ENCODE measurements at places on chromosomes 7 and 10.

DNA sequence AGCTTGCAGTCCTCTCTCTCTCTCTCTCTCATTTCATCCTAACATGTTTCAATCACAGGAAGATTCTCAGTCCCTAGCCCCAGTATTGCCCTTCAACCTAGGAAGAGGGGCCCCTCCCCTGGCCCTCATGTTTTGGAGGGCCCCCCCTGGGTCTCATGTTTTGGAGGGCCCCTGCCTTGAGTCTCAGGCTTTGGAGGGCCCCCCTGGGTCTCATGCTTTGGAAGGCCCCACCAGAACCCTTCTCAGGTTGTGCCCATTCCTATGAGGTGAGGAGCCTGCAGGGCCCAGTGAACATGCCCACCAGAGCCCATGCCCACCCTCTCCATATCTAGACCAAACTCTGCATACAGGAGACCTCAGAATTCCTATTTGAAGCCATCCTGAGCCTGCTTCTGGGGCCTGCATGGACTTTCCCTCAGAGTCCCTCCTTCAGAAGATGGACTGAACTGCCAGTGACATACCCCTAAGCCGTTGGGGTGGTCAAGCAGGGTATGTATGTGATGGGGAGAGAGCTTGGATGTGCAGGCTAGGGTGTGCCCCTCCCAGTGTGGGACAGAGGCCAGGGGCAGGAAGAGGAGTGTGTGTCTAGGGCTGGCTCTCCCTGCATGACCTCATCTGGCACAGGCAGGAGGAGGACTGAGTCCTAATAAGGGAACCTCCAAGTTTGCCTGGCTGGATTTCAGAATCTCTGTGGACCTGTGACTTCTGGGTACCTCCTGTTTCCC, 8.1 kb upstream of the VDAC2 start:
- DNase-seq, result no peak

DNA sequence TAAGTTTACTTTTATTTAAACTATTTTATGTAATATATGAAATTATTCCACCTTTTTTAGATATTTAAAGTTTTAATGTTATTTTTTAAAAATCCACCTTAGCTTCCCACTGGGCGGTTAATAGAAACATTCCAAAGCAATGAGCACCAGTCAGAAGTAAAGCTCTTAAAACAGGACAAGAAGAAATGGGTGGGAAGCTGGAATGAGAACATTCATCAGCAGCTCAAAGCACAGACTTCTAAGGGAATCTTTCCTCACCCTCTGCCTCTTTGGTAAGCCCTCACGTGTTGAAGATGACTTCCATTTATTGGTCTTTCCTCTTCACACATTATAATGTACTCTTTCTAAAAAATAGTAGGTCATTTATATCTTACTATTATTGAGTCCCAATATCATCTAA, 3.1 kb downstream of the AGMO start:
- DNase-seq, result no peak

DNA sequence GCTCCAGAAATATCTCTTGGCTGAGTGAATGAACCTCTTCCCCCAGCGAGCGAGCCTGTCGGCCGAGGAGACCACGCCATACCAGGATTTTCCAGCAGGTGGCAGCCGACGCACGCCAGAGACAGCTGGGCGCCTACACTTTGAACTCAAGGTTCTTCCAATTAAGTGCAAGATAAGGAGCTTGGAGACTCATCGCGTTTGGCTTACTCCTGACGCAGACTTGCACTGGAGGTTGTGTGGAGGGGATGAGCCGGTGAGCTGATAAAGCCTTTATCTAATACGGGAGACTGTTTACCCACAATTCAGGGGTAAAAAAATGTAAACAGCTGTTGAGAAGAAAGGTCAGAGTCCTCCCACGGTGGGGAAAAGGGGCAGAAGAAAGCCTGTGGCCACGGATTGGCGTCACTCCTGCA, 45.9 kb upstream of the EMX2 start:
- peak; percentile 3 for DNase-seq

GRCh38 chr7:110877016-110877415, 213.9 kb upstream of the LRRN3 start:
- DNase-seq, result no peak

DNA sequence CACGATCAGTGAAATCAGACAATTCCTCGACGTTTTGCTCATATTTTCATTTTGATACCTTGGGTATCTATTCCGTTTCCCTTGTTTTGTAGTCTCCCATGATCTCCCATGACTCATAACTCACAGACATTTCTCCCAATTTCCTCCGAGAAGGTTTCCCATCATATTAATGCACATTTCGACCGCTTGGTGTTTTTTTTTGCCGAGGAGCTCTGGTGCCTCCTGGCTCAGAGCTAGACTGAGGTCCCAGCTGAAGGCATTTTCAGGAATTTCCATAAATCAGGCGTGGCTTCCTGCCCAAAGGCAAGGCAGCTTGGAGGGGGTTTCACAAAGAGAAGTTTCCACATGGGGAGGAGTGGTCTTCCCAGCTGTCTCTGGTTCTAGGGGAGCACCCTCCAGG, 148.2 kb upstream of the TNS3 start:
- no peak for DNase-seq

DNA sequence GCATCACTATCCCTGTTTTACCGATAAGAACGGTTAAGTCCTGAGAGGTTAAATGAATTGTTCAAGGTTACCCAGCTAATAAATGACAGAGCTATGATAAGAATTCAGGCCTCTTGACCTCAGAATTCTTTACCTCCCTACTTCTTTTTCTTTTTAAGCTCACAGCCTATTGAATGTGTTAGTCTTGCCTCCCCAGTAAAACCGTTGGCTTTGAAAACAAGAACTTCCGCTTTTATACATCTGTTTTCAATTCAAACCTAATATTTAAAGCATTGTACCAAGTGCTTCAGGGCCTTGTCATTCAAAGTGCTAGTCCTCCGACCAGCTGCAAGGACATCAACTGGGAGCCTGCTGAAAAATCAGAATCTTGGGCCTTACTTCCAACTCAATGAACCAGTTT, 15.6 kb downstream of the SEC31B start:
- no peak for DNase-seq

DNA sequence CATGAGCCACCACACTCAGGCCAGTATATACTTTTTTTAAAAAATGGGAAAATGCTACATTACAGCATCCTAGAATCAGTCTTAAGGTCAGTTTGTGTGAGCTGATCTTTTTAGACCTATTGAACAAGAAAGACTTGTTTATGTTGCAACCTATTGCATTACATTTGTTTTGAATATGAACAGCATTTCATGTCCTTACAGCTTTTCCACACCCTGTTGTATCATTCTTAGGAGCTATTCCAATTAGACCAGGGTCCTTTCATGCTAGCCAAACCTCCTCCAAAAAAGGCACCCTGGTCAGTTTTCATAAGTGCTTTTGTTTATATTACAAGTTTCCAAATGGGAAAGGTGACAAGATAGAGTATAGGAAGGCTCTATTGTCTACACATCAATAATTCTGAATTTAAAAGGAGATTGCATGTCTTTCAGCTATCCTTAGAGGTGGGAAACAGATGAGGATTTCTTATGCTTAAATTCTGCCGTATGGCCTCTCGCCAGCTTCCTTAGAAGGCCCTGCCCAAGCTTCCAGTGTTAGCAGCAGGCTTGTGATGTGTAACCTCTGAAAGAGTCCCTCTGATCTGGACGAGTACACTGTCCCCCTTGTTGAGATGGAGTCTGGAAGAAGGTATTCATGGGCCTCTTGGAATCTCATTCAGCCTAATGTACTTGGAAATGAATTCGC, 171.9 kb downstream of the OTUD1 start:
- no peak for DNase-seq

All from esophagus squamous epithelium (tissue), 5 donors.